ENCODE measurements at places on chromosomes 7 and 10.

DNA sequence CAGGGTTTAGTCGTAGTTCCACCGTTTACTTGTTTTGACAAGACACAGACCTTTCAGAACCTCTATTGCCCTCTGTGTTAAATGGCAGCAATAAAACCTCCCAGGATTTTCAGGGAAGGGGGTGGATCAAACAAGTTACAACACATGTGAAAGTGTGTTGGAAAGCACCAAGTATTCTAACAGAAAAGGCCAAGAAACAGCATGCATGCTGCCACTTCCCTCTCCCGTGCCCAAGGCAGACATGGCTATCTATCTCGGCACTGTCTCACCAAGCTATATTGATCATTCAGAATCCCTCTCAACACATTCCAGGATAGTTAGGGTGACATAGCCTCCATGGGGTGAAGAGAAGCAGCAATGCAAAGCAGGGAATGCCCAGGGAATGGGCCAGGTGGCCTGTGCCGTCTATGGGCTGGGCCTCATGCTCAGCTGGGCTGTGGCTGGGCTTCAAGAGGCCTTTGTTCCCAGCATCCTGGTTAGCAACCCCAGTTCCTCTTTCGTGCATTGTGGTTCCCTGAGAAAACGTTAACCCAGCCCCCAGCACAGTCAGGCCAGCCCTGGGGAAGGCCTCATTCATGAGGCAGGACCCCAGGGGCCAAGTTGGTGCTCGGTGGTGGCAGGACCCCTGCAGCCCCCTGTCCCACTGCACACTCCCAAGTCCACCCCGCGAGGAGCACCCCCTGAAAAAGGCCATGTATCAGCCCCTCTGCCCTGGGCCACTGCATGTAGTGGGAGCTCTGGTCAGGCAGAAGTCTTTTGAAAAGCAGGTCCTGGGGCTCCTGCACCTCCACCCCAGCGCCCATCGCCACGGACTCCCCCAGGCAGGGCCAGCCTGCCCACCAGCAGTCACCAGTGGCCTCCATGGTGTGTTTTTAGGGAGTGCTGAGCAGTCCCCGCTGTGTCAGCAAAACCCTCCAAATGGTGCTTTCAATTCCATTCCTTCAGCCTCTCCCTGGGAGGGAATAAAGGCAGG lies 25.5 kb downstream of the VSIR start:
- ATAC-seq: no peak

GRCh38 chr10:24882047-24882698 lies 70.2 kb downstream of the PRTFDC1 start:
- no peak for ATAC-seq

GRCh38 chr7:73770002-73770859 lies at the start of gene CLDN3:
CLDN3 (minus strand) TSS chr7:73770270; CDS start chr7:73770049, 221 bp downstream.
- no peak for ATAC-seq

DNA sequence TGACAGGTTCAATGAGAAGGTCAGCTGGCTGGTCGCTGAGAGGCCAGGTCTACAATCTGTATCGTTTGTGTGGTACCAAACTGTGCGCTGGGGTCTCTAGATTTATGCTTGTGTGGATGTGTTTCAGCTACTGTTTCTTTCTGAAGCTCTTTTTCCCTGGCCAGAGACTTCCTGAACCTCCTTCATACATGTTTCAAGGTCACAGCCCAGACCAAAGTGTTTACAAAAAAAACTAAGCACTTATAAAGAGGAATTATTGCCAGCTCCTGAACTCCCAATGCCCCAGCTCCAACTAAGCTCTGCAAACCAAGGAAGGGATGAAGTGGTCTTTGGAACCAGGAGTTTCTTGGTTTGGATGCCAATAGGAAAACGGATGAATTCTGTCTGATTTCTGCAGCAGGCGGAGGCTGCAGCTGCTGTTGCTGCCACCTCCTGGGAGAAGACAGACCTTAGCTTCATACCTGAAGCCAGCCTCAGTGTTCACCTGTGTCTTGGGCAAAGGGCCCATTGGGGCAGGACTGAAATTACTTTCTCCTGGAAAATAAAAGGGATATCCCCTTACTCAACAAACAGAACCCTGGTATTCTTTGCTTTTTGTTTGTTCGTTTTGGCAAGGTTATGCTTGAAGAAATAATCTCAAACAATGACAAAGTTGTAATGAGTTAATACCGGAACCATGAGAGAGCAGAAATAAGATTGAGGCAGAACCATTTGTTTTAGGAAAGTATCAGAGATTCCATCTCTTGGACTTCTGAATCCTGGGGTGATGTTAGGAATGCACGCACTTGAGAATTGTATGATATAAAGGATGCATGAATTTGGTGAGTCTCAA lies 24.6 kb upstream of the MKLN1 start:
- no peak for ATAC-seq

- no peak for ATAC-seq
Observed at GRCh38 chr10:100723770-100724530, 21.4 kb upstream of the PAX2 start.

- no peak for ATAC-seq
Observed at GRCh38 chr10:49055221-49055849, 60.0 kb downstream of the VSTM4 start.

All from gastroesophageal sphincter (tissue), 4 donors.